ENCODE measurements at places on chromosomes 11 and 22.

- no peak for DNase-seq
Observed at GRCh38 chr11:128181088-128181480, 406.3 kb downstream of the ETS1 start.

GRCh38 chr11:44758983-44759382 lies 32.2 kb downstream of the TSPAN18 start:
- DNase-seq: no peak

DNA sequence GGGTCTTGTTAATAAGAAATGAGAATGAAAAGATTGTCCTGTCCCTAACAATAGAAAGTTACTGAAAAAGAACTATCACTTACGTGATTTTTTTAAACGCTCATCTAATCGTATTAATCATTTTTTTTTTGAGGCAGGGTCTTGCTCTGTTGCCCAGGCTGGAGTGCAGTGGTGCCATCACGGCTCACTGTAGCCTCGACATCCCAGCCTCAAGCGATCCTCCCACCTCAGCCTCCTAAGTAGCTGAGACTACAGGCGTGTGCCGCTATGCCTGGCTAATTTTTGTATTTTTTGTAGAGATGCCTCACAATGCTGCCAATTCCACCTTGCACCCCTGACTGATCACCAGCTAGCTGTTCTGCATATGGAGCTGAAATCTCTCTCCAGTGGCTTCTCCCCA lies 15.7 kb downstream of the PDGFB start:
- no peak for DNase-seq

- DNase-seq: peak; percentile 44
Observed at GRCh38 chr11:9972989-9973388, 309.1 kb downstream of the SWAP70 start.

DNA sequence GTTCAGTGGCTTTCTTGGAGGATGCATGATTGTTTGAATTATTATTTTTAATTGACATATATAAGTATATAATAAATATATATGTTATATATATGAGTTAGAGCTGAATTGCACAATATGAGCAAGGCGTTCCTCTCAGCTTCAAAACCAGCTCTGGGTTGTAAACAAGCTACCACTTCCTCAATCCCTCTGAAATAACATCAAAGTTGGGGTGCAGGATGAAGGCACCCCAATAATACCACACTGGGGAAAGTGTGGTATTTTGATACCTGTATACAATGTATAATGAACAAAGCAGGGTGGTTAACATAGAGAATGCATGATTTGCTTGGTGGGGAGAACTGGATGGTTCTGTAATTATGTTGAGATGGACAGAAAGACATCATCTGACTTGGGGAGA lies 1.7 kb upstream of the SORL1 start:
- DNase-seq: no peak

DNA sequence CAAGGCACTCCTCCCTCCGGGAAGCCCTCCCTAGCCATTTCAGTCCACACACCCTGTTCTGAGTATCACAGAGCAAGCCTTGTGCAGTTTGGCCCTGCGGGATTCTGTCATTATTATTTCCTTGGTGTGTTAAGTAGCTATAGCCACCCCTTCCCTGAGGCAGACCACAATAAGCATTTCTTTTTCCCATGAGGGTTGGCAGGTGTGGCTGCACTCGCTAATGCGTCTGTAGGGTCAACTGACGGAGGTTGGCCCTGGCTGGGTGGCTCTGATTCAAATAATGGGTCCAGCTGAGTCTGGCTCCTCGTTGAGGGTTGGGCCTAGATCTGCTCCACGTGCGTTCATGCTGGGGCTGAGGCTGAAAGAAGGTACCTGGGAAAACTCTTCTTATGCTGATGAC lies 5.1 kb downstream of the F2 start:
- no peak for DNase-seq

GRCh38 chr11:95092549-95093324 lies 3.1 kb downstream of the ENDOD1 start:
- DNase-seq: peak; percentile 94

DNA sequence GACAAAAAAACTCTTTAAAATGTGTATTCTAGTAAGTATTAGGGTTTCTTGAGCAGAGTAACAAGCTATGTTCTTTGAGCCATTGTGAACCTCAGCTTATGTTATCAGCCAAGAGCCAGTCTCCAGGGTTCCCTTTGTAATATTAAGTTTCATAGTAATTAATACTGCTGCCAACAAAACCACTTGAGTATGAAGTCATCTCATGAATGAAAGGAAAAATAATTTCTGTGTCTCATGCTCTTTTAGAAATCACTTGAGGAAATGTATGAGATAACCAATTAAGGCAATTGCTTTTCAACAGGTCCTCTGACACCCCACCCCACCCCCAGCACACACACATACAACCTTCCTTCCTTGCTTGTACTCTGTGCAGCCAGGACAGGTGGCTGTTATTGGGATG lies 59.9 kb downstream of the BBOX1 start:
- peak; percentile 21 for DNase-seq

Measured in renal cortical epithelial cell (primary cell).